Large intestine (tissue), 12 donors: ENCODE measurements at places on chromosomes 11 and 22. TPM values are rescaled to one million over a fixed set of nuclear protein-coding genes. Genes with fewer than 3 reads are reported as not detected.

Gene C11orf86
- polyA plus RNA-seq: 16.0 TPM

Gene CTSW
- polyA plus RNA-seq: 2.4 TPM

Gene ZNRF3
- polyA plus RNA-seq: 8.2 TPM

GRCh38 chr11:28228196-28228895, 120.2 kb downstream of the METTL15 start:
- no peak overlapping the region for H3K27ac ChIP-seq
- peaks cover 2% of the 10 kb centered on the region for H3K36me3 ChIP-seq

Gene KRTAP5-8
- 0.09 TPM for polyA plus RNA-seq

DNA sequence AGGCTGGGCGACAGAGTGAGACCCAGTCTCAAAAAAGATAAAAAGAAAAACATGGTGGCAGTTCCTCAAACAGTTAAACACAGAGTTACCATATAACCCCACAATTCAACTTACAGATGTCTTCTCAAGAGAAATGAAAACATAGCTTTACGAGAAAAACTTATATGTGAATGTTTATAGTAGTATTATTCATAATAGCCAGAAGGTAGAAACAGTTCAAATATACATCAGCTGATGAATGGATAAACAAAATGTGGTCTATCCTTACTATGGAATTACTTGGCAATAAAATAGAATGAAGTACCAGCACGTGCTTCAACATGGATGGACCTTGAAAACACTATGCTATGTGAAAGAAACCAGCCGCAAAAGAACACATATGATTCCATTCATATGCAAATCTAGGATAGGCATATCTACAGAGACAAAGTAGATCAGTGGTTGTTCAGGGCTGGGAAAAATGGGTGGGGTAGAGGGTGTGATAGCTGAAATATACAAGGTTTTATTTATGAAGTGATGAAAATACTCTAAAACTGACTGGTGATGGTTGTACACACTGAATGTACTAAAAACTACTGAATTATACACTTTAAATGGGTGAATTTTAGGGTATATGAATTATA, 12.4 kb downstream of the NF2 start:
- no peak overlapping the region for H3K4me3 ChIP-seq
- no peaks in the 10 kb centered on the region for H3K36me3 ChIP-seq

DNA sequence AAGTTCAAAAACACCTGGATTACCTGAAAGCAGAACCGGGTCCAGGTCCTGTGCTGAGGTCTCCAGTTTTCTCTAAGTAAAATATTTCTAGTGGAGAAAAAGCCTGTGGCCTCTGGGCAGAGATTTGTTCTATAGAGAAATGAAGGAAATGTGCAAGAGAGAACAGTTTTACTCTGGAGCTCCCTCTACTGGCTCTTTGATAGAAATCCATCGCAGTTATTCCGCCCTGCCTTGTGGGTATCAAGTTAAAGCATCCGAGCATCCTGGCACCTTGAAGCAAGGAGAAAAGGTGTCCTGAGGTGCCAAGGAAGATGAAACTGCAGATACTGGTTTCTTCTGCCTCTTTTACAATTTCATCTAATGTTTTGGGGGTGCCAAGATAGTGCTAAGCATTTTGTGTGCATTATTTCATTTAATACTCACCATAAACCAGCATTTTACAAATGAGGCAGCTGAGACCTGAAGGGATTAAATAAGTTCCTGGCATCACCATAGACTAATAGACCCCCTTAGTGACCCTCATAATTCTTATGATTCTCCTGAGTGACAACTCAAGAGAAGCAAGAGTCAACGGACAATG, 113.1 kb upstream of the HSD17B12 start:
- peaks cover 31% of the 10 kb centered on the region for H3K27me3 ChIP-seq
- H3K36me3 ChIP-seq: no peaks in the 10 kb centered on the region
- no peak overlapping the region for H3K4me3 ChIP-seq
- H3K27ac ChIP-seq: no peak overlapping the region

Gene SHANK3
- 16.7 TPM for polyA plus RNA-seq

Gene GGTLC2
- polyA plus RNA-seq: not detected

DNA sequence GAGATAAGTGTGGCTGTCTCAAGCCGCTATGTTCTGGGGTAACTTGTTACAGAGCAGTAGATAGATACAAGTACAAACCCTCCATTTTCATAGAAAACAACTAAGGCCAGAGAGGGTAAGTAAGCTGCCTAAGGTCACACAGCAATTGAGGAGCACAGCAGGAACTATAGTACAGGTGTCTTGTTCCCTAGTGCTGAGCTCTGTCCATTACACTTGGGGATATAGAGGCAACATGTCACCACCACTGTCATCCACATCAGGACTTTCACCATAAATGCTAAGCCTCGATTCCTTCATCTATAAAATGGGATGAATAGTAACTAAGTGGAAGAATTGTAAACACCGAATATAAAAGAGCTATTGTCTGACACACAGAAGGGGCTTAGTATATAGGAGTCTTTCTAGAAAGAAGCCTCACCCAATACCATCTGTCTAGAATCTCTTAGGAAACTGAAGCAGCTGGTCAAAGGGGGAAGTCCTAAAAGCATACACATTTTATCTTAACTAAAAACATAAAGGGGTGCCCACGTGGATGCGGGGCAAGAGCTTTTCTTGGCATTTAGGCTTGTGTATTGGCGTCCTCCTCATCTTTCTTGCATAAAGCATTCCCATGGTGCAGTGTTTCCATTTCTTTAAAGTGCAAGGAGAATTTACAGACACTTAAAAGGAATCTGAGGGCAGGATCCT, 93.8 kb upstream of the ALX4 start:
- H3K27ac ChIP-seq: no peak overlapping the region
- peaks cover 15% of the 10 kb centered on the region for H3K27me3 ChIP-seq
- no peaks in the 10 kb centered on the region for H3K4me1 ChIP-seq
- no peaks in the 10 kb centered on the region for H3K36me3 ChIP-seq
- no peak overlapping the region for H3K4me3 ChIP-seq

DNA sequence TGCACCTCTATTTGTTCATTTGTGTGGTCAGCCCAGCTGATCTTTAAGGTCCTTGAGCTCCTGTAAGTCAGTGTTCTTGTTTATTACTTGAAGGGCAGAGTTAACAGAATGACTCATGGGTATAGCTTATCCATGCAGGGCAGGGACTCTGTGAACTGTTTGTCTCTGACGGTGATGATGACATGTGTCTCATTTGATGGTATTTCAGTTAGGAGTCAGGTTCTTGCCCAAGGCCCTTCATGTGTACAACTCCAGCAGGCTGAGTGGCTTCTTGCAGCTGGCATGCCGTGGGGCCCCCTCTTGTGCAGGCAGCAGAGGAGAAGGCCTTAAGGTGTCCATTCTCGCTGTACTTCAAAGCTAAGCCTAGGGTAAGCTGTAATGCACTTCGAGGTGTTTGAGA, 165.1 kb downstream of the DBX1 start:
- peak; percentile 89 for DNase-seq
- peaks cover 17% of the 10 kb centered on the region for H3K4me1 ChIP-seq
- no peak overlapping the region for H3K4me3 ChIP-seq
- no peaks in the 10 kb centered on the region for H3K27me3 ChIP-seq

- DNase-seq: no peak
- no peak overlapping the region for H3K4me3 ChIP-seq
- no peak overlapping the region for H3K27ac ChIP-seq
- H3K4me1 ChIP-seq: peaks cover 3% of the 10 kb centered on the region
Observed at GRCh38 chr11:69434471-69434931, 47.0 kb upstream of the LINC01488 start.

GRCh38 chr11:124746621-124747243, 5.3 kb downstream of the VSIG2 start:
- peak overlapping the region; percentile 71 for H3K27ac ChIP-seq
- DNase-seq: peak; percentile 94
- H3K36me3 ChIP-seq: no peaks in the 10 kb centered on the region
- peak overlapping the region; percentile 56 for H3K4me3 ChIP-seq
- peaks cover 98% of the 10 kb centered on the region for H3K27me3 ChIP-seq

Gene OR5AR1
- polyA plus RNA-seq: not detected

Gene SEZ6L
- 4.3 TPM for polyA plus RNA-seq

GRCh38 chr11:45094958-45095690, 51.3 kb upstream of the PRDM11 start:
- peaks cover 6% of the 10 kb centered on the region for H3K27me3 ChIP-seq
- H3K4me3 ChIP-seq: no peak overlapping the region
- H3K27ac ChIP-seq: no peak overlapping the region
- no peak for DNase-seq
- H3K36me3 ChIP-seq: no peaks in the 10 kb centered on the region

GRCh38 chr11:113334183-113334582, 19.8 kb downstream of the TTC12 start:
- no peak overlapping the region for H3K4me3 ChIP-seq
- DNase-seq: no peak
- no peaks in the 10 kb centered on the region for H3K27me3 ChIP-seq

- DNase-seq: no peak
- no peaks in the 10 kb centered on the region for H3K36me3 ChIP-seq
- H3K4me1 ChIP-seq: no peaks in the 10 kb centered on the region
Observed at GRCh38 chr11:37946155-37946766, 1348.2 kb upstream of the RAG2 start.

Gene CSNK2A3
- 2.8 TPM for polyA plus RNA-seq

DNA sequence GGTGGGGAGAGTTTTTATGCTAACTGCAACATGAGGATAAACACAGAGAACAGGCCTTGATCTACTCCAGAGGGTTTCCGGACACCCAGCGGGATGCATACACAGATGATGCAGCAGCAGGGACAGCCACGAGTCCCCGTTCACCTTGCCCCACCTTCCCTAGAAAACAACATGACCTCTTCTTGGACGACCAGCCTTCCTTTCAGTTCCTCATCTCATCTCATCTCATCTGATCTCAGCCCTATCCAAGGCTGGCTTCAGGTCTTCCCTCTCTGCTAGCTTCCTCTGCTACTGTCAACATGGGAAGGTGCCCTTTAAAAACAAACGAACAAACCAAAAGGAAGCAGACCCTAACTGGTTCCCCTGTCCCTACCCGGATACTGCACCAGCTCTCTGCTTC, 1356.2 kb downstream of the TBC1D22A start:
- no peak for DNase-seq
- H3K27me3 ChIP-seq: no peaks in the 10 kb centered on the region
- H3K27ac ChIP-seq: no peak overlapping the region

DNA sequence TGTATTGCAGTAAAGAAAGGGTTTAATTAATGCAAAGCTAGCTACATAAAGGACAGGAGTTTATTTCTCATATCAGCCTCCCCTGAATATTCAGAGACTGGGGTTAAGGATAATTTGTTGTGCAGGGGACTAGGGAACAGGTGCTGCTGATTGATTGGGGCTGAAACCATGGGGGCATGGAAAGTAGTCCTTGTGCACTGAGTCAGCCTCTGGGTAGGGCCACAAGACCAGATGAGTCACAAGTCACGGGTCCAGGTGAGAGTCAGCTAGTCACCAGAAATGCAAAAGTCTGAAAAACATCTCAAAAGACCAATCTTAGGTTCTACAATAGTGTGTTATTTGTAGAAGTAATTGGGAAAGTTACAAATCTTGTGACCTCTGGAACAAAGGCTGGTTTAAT, 32.9 kb upstream of the SYT13 start:
- H3K4me1 ChIP-seq: no peaks in the 10 kb centered on the region
- H3K27ac ChIP-seq: no peak overlapping the region
- DNase-seq: no peak
- no peaks in the 10 kb centered on the region for H3K36me3 ChIP-seq

DNA sequence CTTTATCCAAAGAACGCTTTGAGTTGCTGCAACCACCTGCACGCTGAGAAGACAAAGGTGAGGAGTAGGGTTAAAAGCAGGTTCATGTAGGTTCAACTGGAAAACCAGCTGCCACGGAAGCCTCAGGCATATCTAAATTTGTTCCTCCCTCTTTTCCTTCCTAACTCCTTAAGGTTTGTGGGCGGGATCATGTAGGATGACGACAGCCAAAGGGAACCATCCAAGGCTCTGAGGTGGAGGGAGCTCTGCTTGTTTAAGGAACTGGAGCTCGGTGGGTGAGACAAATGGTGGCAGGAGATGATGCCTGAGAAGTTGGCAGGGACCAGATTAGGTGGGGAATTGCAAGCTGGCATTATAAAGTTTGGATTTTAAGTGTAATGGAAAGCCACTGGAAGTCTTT, 60.3 kb downstream of the SPON1 start:
- peaks cover 5% of the 10 kb centered on the region for H3K4me1 ChIP-seq
- H3K27ac ChIP-seq: no peak overlapping the region
- H3K36me3 ChIP-seq: no peaks in the 10 kb centered on the region
- no peaks in the 10 kb centered on the region for H3K27me3 ChIP-seq
- DNase-seq: no peak
- H3K4me3 ChIP-seq: no peak overlapping the region

DNA sequence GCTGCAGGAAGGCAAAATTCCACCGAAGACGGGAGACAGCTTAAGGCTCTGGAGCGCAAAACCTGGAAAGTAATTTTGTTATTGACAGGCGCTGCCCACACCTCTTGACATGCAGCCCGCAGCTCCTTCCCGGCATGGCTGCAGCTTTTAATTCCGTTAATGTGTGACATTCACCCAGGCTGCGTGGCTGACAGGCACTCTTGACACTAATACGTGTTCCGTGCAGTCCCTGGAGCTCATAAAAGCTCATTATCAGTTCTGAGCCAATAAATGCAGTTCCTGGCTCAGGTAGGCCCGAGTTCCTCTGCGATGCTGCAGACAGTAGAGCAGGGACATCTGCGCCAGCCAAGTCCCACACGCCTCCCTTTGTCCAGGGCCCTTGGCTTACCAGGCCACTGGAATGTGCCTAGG, 34.8 kb downstream of the TSPAN18 start:
- no peaks in the 10 kb centered on the region for H3K27me3 ChIP-seq
- H3K36me3 ChIP-seq: peaks cover 16% of the 10 kb centered on the region
- peak overlapping the region; percentile 48 for H3K27ac ChIP-seq
- H3K4me3 ChIP-seq: no peak overlapping the region

Gene POLR3H
- polyA plus RNA-seq: 12.4 TPM

Gene SDHAF2
- polyA plus RNA-seq: 38.1 TPM
